Glutamatergic neuron (in vitro differentiated cells): ENCODE measurements at places on chromosomes 7 and 10.

GRCh38 chr7:745431-746154 lies 18.5 kb upstream of the PRKAR1B start:
- DNase-seq, result no peak

DNA sequence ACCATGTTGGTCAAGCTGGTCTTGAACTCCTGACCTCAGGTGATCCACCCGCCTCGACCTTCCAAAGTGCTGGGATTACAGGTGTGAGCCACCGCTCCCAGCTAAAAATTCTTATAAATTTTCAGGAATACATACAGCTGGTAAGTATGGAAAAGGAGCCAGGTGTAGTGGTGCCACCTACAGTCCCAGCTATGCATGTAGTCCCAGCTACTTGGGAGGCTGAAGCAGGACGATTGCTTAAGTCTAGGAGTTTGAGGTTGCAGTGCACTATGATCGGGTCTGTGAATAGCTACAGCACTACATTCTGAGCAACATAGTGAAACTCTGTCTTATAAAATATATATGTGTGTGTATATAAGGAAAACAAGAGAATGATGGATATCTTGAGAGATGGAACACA lies 19.0 kb downstream of the LDB1 start:
- DNase-seq, result no peak

GRCh38 chr10:119494236-119495020 lies 48.1 kb downstream of the RGS10 start:
- no peak for DNase-seq

DNA sequence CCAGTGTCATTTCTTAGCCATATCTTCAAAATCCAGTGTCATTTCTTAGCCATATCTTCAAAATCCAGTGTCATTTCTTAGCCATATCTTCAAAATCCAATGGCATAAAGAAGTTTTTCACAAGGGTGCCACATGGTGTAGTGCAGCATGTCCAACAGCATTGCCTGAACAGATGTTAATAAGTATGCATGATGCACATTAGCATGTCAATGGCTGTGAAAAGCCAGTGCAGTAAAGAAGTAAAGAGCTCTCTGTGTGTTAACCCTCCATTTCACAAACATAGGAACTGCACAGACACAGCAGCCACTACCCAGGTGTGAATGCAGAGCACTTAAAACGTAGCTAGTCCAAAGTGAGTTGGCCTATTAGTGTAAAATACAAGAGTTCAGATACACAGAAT lies 89.8 kb downstream of the GNAI1 start:
- DNase-seq, result no peak

GRCh38 chr10:119303886-119304285 lies 96.5 kb downstream of the GRK5 start:
- DNase-seq, result no peak

- no peak for DNase-seq
Measured at GRCh38 chr7:90595342-90595800, 750 bp upstream of the CDK14 start.

DNA sequence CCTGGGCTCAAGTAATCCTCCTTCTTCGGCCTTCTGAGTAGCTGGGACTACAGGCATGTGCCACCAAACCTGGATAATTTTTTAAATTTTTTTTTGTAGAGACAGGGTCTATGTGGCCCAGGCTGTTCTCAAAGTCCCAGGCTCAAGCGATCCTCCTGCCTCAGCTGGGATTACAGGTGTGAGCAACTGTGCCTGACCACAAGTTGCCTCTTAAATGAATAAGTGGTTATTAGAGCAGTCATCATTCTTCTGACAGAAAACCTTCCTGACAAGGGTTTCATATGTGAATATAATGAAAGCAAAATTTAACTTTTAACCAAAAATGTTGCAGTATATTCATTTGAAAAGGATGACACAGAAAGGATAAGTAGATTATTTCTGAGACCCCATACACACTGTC lies 532.5 kb downstream of the GRM8 start:
- DNase-seq, result no peak

DNA sequence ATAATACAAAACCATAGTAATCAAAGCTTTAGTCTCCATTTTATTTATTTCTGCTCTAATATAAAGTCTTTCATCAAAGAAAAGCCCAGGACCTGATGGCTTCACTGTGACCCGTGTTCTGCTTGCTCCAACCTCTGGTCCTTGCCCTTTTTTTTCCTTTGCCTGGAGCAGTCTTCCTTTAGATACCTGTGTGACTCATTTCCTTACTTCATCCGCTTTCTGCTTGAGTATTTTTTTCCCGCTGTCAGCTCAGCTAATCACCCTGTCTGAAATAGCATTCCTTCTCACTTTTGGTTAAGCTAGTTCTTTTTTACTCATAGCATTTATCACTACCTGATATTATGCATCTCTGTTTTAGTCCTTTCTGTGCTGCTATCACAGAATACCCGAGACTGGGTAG lies 194.8 kb downstream of the ABCA13 start:
- no peak for DNase-seq

DNA sequence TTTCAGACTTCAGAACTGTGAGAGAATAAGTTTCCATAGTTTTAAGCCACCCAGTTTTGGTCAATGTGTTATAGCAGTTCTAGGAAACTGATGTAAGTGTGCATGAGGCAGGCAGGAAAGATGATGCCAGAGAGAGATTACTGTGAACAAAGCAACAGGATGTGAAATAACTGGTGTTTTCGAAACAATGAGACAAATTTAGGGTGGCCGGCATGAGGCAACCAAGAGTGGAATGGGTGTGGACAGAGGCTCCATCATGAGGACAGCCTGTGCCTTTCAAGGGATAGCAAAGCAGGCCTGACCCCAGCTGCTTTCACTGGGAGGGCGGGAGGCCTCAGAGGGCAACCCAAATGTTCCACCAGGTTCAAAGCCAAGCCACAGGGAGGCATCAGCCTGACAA lies 67.3 kb upstream of the UCN3 start:
- no peak for DNase-seq

GRCh38 chr10:67225226-67225625 lies 299.4 kb downstream of the LRRTM3 start:
- no peak for DNase-seq

- no peak for DNase-seq
Measured at GRCh38 chr7:20343941-20344340, 13.2 kb downstream of the ITGB8 start.

- DNase-seq, result no peak
Measured at GRCh38 chr7:12949060-12949931, 261.9 kb downstream of the ARL4A start.

- no peak for DNase-seq
Measured at GRCh38 chr7:146285418-146285817, 168.8 kb downstream of the CNTNAP2 start.

- DNase-seq, result no peak
Measured at GRCh38 chr10:52678611-52679010, 94.0 kb downstream of the MBL2 start.

DNA sequence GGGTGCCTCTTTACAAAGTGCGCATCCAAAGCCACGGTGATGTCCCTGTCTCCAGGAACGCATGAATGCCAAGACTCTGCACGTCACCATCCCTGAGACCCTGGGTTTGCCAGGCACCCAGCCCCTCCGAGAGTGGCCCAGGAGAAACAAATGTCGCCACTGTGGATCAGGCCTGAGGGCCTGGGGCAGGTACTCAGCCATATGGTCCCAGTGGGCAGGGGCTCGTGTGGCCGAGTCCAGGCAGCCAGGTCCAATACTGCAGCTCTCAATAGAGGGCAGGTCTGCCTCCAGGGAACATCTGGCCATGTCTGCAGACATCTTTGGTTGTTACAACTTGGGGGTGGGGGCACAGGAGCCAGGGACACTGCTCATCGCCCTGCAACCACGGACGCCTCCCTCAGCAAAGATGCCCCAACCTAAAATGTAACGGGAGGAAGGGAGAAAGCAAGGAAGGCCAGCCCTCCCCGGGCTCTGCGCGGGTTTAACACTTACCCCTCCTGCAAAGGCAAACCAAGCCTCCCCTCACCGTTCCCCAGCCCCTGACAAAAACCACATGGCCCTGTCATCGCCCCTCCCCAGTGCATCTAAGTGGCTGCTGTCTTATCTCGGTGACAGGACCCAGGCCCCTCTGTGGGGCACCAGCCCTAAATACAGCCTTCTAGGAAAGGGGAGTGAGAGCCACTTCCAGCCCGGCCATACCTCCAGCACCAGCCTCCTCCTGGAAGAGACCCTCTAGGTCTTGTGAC lies 10.3 kb upstream of the PAPOLB start:
- DNase-seq, result no peak

- DNase-seq, result no peak
Measured at GRCh38 chr7:11648101-11648500, 183.9 kb downstream of the THSD7A start.

GRCh38 chr7:495326-495725 lies 24.3 kb downstream of the PDGFA start:
- DNase-seq, result peak; percentile 11

GRCh38 chr10:48477141-48477540 lies 127.7 kb downstream of the ARHGAP22 start:
- no peak for DNase-seq

DNA sequence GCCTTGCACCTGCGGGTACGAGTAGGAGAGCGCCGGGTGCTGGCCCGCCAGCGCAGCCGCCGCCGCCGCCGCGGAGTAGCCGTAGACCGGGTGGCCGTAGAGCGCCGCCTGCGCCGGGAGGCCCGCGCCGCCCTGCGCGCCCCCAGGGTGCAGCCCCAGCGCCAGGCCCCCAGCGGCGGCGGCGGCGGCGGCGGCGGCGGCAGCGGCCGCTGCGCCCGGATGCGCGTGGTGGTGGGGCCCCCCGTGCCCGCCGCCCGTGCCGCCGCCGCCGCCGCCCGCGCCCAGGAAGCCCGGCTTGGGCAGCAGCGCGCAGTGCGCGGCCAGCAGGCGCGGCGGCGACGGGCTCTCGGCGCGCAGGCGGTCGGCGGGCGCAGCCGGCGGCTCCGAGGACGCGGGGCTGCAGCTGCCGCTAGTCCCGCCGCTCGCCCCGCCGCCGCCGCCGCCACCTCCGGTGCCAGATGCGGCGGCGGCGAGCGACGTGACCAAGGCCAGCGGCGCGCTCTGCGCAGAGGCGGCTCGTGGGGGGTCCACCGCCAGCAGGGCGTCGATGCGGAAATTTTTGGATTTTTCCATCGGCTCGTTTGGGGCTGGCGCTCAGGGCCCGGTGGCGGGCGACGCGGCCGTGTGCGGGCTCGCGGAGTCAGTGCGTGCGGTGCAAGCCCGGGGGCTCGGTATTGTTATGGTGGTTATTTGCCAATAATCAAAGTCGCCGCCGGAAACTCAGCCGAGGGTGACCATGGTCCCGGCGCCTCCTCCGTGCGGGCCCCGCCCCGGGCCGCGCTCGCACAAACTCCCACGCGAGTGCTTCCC lies 480 bp downstream of the MNX1 start:
- no peak for DNase-seq

- DNase-seq, result no peak
Measured at GRCh38 chr7:129069021-129069420, 14.1 kb upstream of the TNPO3 start.

DNA sequence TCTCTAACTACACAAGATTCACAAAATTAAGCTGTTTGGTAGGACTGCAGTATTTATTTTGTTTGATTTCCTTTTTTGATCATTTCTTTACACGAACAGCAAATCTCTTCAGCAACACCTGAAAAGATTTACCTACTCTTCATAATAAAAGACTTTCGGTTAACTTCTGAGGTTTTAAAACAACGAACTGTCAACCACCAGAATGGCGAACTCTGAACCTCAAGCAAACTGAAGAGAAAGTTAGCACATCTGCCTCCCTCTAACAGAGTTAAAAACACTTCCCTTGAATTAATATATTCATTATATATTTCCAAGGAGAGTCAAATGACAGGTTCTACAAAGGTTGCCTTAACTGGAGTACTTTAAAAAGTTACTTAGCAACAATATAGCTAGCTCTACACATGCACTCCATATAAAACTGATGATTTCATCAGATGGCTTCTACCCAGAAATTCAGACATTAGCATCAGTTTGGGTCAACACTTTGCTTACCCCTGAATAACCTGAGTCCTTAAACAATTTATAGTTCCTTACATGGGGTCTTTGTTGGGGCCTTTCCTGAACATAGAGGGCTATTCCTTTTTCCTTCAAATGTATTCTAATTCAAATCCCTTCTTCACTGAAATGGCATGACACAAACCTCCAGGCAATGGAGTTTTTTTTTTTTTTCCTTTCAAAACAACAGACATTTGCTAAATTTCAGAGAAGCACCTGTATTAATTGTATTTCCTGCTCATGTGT lies 118.3 kb downstream of the SEM1 start:
- DNase-seq, result no peak
